Suppressor macrophage treated with lipopolysaccharide for 4 hours (primary cell): ENCODE measurements at places on chromosomes 7 and 10.

- DNase-seq = no peak
Measured at GRCh38 chr10:86334488-86335085, 32.0 kb downstream of the GRID1 start.

GRCh38 chr7:31007634-31008033 is 43.9 kb downstream of the GHRHR start:
- DNase-seq = no peak

DNA sequence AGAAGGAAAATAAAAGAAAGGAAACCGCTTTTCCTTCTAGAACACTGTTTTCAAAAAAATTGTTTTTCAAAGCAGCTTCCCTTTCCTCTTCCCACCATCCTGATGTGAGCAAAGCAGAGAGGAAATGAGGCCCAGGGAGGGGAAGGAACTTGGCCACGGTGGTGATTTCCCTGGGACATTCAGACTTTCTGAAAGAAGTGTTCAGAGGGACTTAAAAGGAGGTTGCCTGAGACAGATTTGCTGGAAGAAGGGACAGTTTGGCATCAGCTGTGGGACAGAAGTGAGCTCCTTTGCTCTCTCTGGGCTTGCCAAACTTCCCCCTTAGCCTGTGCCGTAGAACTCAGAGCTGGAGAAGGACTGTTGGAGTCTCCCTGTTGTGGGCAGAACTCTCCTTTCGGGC is 30.3 kb downstream of the ADCYAP1R1 start:
- DNase-seq = peak; percentile 38

DNA sequence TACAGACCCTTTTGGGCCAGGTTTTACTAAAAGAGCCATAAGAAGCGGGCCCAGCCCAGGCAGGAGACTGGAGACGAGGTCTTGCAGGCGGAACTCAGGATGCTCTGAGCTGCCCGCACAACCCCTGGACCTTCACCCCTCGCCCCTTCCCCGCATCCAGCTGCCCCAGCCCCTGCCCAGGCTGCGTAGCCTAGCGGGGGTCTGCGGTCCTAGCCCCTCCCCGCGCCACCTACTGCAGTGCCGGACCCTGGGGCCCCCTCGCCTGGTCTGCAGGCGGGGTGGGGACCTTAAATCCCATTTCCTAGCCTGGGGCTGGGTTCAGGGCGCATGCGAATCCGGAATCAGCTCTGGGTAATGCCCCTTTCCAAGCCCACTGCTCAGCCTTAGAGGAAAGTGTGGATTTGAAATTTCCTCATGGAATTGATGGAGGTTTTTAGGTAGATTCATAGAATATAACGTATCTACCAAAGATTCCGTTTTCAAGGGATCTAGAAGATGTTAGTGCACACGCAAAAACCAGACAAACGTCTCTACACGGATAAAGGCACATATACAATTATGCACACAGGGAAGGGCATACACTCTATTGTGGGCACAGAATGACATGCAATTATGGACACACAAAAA is 546 bp upstream of the HOXA3 start:
- no peak for DNase-seq

- no peak for DNase-seq
Measured at GRCh38 chr7:25944777-25945515, 207.1 kb upstream of the NFE2L3 start.

DNA sequence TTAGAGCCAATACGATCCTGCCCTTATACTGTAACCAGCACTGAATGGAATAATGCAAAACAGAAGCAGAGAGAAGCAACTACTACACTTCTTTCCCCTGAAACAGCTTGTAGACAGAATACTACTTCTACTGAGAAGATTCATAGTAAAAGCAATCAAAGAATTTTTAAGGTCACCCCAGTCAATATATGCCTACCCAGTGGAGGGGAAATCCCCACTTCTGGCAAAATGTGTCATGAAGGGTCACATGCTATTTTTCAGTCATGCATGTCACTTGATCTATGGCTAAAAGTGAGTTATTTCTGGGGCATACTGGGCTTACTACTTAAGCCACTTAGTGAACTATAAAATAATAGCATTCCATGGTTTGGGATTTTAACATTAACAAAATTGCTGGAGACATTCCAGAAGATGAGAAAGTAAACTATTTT is 25.6 kb downstream of the IRF5 start:
- DNase-seq = peak; percentile 89
